ENCODE measurements at places on chromosomes 1 and 21.

GRCh38 chr21:29413683-29414082 is 115.0 kb downstream of the BACH1 start:
- DNase-seq = no peak

GRCh38 chr1:36658838-36659237 is 176.1 kb upstream of the CSF3R start:
- no peak for DNase-seq

DNA sequence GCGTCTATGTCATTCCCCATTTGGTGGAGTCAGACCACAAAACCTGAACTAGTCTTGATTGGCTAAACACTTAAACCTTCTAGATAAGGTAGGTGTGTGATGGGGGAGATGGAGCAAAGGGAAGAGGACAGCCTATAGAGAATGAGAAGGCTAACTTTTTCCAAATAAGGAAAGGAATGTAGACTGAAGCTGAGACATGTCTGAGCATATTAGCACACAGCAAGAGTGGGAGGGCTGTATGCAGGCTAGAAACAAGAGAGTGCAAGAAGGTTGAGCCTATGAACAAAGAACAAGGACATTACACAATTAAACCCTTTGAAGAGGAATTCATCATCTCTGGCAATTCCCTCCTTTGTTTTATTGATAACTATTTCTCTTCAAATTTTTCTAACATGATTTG is 89.2 kb upstream of the OLFM3 start:
- no peak for DNase-seq

GRCh38 chr21:15141261-15141970 is 76.6 kb upstream of the NRIP1 start:
- DNase-seq = no peak

DNA sequence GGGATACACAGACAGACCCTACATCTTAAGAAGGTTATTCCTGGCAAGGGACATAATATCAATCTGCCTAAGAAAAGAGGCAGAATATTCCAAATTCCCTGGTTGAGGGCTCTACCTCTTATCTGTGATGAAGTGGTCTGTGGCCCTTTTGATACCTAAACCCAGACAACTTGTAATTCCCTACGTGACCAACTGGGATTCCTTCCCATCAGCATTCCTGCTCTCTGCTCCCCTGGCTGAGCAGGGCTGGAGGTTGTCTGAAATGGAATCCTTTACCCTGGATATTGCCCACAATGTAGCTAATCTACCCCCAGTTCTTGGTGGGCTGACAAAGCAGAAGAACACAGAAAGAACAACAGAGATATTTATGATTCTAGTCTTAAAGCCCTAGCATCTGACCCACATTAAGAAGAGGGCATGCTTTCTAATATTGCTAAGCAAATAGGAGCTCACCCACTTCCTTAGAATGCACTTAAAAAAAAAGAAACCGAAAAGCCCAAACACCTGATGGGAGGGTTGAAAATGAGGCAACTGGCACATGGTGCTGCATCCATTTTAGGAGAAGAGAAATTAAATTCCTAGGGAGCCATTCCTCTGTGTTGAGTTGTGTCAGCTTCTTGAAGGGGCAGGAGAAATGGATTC is 36.8 kb downstream of the GADD45A start:
- DNase-seq = no peak

DNA sequence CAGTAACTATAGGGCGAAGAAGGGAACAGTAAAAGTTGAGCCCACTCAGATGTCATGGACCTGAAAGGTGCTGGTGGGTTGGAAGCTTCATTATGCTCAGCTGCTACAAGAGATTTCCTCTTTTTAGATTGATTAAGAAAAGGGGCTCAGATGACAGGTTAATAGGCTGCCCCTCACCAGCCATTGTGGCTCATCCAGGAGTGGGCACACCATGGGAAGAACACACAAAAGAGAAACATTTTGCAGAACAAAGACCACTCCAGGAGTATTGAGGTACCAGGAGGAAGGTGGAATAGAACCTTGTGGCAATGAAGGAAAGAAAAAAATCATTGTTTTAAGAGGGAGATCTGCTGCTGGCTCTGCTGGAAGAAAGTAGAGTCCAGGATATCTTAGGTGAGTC is 205.5 kb downstream of the RYR2 start:
- DNase-seq = no peak

GRCh38 chr1:202856014-202856413 is 32.9 kb downstream of the RABIF start:
- no peak for DNase-seq

DNA sequence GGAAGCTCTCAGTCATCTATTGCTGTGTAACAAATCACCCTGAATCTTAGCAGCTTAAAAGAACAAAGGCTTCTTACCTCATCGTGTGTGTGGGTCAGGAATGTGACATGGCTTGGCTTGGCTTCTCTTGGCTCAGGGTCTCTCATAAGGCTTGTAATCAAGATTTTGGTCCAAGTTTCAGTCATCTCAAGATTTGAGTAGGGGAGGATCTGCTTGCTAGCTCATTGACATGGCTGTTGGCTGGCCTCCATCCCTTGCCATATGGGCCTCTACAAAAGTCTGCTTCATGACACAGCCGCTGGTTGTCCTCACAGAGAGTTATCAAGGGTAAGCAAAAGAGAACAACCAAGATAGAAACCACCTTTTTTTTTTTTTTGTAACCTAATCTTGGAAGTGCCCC is 207.7 kb downstream of the PTPRC start:
- no peak for DNase-seq

DNA sequence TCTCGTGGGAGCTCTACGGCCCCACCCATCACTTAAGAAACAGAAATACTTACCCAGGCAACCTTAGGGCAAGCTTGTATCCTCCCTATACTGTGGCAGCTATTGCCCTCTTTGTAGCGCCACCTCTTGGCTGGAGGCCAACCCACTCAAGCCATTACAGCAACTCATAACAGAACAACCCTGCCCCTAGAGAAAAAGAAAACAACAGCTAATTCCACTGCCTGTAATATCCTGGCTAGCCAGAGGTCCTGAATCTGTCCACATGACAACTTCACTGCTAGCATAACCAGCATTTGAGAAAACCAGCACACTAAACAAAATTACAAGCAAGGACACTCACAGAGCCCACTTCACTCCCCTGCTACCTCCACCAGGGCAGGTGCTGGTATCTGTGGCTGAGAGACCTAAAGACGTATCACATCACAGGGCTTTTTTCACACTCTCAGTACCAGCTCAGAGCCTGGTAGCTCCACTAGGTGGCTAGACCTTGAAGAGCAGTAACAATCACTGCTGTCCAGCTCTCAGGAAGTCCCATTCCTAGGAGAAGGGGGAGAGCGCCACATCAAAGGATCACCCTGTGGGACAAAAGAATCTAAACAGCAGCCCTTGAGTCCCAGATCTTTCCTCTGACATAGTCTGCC is 14.5 kb upstream of the MX1 start:
- DNase-seq = peak; percentile 20

Data from T-cell (primary cell).